MCF 10A (cell line): ENCODE measurements at places on chromosomes 7 and 10. TPM values are rescaled to one million over a fixed set of nuclear protein-coding genes. Genes with fewer than 3 reads are reported as not detected.

- DNase-seq, result no peak
These were observed 105.5 kb downstream of the DLG5 start for GRCh38 chr10:77821036-77821435.

GRCh38 chr10:111158595-111158994, 81.8 kb downstream of the ADRA2A start:
- no peak for DNase-seq

FGFBP3 gene
- 0.86 and 1.1 TPM in 2 replicates for total RNA-seq

- no peak for DNase-seq
These were observed 353.0 kb downstream of the ANKRD30A start for GRCh38 chr10:37478381-37478780.

DNA sequence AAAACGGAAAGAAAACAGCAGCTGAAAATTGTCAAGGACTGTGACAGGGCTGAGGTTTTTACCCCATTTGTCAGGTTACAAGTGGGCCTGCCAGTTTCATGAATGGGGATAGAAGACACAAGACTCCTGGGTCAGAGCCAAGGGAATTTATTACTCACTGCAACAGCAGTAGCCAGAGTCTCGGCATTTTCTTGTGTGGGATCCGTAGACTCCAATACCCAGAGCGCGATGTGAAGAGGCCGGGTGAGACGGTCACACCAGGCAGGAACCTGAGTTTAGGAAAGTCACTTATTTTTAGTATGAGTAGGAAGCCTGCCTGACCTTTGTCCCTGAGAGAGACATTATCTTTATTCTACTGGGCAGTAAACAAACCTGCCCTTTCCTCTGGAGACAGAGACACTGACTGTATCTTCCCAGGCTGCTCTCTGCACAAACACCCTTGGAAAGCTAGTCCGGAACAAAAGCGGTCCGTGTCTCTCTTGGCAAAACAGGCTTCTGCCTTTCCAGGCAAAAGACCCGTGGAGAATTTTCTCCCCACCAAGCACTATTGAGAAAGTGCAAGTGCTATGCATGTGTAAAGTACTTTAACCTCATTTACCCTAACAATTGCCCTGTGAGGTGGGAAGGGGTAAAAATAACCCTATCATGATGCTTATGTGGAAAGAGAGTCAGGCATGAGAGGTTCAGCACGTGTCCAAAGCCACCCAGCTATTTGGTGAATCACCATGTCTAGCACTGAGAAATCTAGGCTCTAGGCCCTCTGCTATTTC, 58.4 kb downstream of the JCAD start:
- peak; percentile 84 for DNase-seq

PDE1C gene
- 0.14 and 0.27 TPM in 2 replicates for total RNA-seq

DNA sequence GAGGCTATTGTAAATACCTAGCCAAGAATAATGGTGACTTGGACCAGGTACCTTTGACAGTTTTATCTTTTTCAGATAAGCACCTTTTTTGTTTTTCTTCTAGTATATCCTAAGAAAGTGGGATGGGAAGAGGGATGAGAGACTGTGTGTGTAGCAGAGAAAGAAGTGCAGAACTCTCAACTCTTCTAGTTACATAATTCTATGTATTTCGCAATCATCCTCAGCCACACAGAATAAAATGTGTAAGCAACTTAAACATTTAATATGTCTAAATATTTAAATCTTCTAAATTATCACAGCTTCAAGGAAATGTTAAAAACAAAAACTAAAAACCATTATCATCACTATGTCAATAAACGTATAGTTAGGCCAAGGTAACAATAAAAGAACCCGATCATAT, 42.6 kb upstream of the GSAP start:
- DNase-seq, result no peak

GRCh38 chr10:9926881-9927280, 1090.8 kb upstream of the CELF2 start:
- no peak for DNase-seq

RPEL1 gene
- total RNA-seq, result not detected in 2 replicates

- no peak for DNase-seq
These were observed 5.0 kb downstream of the KNDC1 start for GRCh38 chr10:133164816-133165555.

DNA sequence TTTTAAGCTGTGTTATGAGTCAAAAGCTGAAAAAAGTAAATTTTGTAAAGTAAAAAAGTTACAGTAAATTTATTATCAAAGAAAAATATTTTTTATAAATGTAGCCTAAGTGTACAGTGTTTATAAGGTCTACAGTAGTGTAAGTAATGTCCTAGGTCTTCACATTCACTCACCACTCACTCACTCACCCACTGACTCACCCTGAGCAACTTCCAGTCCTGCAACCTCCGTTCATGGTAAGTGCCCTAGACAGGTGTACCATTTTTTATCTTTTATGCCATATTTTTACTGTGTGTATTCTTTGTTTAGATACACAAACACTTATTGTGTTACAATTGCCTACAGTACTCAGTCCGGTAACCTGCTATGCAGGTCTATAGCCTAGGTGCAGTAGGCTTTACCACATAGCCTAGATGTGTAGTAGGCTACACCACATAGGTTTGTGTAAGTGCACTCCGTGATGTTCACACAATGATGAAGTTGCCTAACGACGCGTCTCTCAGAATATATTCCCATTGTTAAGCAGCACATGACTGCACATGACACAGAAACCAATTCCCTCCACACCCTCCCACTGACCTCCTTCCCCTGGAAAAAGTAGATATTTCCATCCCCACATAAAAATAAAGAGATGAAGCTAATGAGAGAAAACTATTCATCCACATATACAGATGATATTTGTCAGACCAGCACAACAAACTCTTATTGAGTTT, 44.8 kb upstream of the FGL2 start:
- no peak for DNase-seq

DNA sequence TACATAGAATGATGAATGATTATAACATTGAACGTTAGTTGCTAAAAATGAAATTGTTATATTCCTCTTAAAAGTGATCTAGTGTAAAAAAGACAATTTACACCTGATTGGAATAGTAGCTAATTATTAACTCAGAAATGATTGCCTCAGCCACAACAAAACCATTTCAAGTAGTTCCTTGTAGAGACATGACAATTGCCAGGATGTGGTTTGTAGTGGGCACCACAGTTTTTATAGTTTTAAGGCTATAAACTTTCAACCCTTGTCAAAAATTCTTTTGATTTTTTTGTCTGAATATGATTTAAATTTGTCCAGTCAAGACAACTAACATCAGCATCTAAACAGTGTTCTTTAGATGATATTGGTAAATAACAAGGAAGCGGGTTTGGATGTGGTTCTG, 145.2 kb downstream of the SUGCT start:
- DNase-seq, result no peak

RGR gene
- not detected in 2 replicates for total RNA-seq

DNA sequence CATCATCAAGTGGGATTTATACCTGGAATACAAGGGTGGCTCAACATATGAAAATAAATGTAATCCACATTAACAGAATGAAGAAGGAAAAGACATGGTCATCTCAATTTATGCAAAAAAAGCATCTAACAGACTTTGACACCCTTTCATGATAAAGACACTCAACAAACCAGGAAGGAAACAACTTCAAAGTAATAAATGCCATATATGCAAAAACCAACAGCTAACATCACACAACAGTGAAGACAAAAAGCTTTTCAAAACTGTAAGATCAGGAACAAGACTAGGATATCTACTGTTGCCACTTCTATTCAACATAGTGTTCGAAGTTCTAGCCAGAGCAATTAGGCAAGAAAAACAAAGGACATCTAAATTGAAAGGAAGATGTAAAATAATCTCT, 22.9 kb downstream of the TNPO3 start:
- DNase-seq, result no peak

GRCh38 chr7:96729820-96730219, 20.2 kb upstream of the SEM1 start:
- no peak for DNase-seq

GRCh38 chr7:28957064-28957750, 923 bp downstream of the TRIL start:
- DNase-seq, result no peak

DNA sequence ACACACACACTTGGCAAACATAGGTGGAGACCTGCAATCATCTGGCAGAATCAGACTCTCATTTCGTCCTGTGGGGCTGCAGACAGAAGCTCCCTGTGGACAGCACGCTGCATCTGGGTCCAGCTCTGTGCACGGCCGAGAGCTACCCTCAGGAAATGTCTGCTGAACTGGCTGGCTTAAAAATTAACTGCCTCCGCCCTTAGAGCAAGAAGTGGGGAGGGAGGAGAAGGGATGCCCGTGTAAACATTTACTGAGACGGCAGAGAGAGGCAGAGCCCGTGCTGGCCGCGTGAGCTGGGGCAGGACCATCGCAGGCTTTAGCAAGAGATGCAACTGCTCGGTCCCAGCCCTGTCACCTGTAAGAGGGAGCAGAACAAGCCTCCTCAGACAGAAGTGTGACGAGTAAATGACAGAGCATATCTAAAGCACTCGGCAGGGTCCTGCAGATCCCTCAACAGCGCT, 81.8 kb downstream of the TNS3 start:
- DNase-seq, result no peak

SPDYE16 gene
- 0.29 TPM in 1 of 2 replicates, not detected in the other for total RNA-seq
